Dermis lymphatic vessel endothelial cell (primary cell): ENCODE measurements at places on chromosomes 12 and 14. TPM values are rescaled to one million over a fixed set of nuclear protein-coding genes. Genes with fewer than 3 reads are reported as not detected.

The KRT6C gene
- under 0.01 TPM in 1 of 2 replicates, not detected in the other for total RNA-seq

The ARMH4 gene
- 2.8 and 5.5 TPM in 2 replicates for total RNA-seq

The TMEM116 gene
- total RNA-seq: 3.5 and 3.8 TPM in 2 replicates

The TMBIM6 gene
- total RNA-seq: 323 and 392 TPM in 2 replicates

The BCL2L14 gene
- not detected in 2 replicates for total RNA-seq

The GDF3 gene
- 0.26 and 1.2 TPM in 2 replicates for total RNA-seq

The SLC39A2 gene
- not detected in 2 replicates for total RNA-seq

The CDK17 gene
- total RNA-seq: 115 and 129 TPM in 2 replicates

The SIX6 gene
- total RNA-seq: not detected in 2 replicates
